Suppressor macrophage (primary cell): ENCODE measurements at places on chromosomes 1 and 21.

DNA sequence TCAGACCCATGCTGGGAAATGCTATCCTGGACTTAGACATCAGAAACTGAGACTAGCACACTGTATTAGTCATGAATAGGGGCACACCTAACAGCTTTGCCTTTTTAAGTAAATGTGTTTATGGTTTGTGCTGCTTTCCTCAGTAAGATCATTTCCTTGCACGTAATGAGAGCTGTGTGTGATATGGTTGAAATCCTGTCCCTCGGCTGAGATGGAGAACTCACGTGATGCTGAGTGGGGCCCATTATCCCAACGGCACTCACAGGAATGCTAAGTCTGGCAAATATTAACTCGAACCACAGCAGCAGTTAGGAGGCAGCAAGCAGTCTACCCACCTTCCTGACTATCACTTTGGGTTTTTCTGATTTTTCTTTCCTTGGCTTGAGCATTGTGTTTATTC, 38.2 kb downstream of the BCL9 start:
- DNase-seq, result no peak

DNA sequence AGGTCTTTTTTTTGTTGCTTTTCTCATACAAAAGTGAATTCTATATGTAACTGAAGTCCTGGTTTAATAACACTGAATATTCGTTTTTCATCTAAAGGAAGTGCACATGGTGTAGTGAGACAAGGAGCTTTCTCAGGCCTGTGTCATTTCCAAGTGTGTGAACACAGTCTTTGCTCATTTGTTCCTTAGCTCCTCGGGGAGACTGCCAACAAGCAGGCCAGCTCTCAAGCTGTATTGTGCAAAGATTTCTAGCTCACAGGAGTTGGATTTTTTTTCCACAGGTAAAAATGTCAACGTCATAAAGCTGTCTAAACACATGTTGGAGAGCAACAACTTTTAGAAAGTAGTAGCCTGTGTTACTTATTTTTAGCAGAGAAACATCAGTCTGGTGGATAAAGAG, 87.8 kb upstream of the S1PR1 start:
- no peak for DNase-seq

DNA sequence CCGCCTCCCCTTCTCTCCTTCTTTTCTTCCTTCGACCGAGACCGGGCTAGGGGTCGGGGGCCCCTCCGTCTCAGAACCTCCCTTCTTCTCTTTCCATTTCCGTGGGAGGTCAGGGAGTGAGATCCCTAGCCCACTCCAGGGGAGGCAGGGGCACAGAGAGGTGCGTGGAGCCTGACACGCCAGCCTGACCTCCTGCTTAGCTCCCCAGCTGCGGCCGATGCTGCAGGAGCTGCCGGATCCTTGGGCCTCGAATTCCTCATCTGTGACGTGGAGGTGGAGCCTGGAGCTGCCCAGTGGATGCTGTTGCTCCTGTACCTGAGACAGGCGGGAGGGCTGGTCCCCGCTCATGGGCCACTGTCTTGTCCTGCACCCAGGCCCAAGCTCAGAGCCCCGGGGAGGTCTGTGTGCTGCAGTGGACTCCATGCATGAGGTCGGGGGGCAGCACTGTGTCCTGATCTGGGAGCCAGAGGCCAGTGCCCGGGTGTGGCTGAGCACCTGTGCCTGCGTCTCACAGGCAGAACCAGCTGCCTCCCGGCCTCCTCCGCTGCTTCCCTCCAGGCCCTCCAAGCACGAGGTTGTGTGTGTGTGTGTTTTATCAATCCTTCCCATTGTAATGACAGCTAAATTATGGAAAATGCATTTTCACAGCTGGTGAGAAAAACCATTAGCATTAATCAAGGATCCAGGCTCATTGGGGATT, 55.3 kb upstream of the TTC34 start:
- no peak for DNase-seq

- DNase-seq, result no peak
Observed at GRCh38 chr1:18415448-18416027, 65.2 kb upstream of the KLHDC7A start.

GRCh38 chr21:33828083-33828482, 87.5 kb downstream of the ATP5PO start:
- DNase-seq, result no peak

DNA sequence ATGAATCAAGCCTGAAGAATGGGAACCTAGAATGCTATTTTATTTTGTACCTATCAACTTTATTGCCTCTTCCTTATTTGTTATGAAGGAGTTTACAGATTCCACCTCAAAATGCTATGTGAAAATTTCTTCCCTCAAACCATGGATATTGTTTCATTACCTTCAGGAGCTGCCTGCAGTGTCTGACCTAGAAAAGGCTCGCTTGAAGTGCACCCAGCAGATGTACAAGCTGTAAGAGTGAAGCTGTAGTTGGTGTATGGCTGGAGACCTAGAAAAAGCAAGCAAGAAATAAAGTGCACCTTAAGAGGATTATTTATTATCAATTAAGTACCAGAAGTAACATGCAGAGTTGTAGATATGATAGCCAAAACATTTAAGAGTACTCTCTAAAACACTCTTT, 199.4 kb downstream of the KCTD3 start:
- DNase-seq, result no peak

GRCh38 chr1:11237356-11237755, 25.0 kb downstream of the MTOR start:
- DNase-seq, result no peak

GRCh38 chr1:19356266-19356665, 44.1 kb downstream of the SLC66A1 start:
- DNase-seq, result no peak

GRCh38 chr1:169271098-169271497, 96.5 kb downstream of the NME7 start:
- peak; percentile 35 for DNase-seq

GRCh38 chr1:161382214-161383019, 14.7 kb upstream of the CFAP126 start:
- peak; percentile 34 for DNase-seq

GRCh38 chr1:93331412-93331811, 14.3 kb upstream of the DR1 start:
- DNase-seq, result no peak

DNA sequence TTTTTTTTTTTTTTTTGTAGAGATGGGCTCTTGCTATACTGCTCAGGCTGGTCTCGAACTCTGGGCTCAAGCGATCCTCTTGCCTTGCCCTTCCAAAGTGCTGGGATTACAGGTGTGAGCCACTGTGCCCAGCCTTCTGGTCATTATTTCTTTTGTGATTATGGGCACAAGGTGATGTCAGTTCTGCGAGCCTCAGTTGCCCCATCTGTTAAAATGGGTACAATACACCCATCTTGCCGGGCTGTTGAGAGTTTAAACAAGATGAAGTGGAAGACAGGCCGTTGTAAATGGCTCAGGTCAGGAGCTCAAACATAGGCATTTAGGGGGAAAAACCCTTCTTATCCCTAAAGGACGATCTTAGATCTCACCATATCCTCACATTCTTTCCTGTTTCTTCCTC, 53.7 kb upstream of the WNT4 start:
- no peak for DNase-seq

DNA sequence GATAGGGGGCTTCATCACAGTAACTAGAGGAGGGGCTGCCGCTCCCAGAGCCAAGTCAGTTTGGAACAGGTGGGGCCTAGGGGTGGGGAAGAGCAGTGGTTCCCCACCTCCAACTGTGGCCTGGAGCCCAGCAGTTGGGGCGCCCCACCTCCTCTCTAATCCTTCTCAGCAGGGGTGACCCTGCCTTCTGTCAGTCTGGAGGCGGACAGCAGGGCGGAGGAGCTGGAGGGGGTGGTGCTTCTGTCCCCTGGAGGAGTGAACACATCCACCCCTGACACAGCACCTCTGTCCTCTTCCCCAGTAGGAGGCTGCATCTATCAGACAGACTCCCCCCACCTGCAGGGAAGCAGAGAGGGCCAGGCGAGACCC, 73.8 kb downstream of the MRPL37 start:
- DNase-seq, result no peak

DNA sequence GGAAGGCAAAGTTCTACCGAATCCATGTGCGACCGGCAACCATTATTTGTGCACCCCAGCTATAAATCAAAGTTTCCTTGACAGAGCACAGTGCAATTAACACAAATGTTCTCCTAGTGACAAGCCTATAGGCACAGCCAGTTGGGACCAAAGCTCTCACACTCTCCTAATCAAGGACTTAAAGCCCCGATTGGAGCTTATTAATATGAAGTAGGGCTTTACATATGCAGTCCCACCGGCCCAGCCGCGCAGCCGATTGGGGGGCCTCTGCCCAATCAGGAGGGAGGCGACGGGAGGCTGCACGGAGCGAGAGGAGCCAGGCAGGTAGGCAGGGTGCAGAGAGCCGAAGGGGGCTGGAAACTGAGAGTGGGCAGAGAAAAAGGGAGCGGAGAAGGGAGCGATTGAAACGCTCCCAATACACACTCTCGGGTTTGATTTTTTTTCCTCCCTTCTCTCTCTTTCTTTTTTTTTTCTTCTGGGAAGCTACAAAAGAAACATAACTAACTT, at the start of gene ESRRG:
Gene ESRRG (minus strand): TSS at position 156 of the 507 bp plus-strand sequence. CDS start 130 bp downstream, at position 26.
- DNase-seq, result no peak

GRCh38 chr1:152866321-152866720, 6.5 kb downstream of the LCE7A start:
- DNase-seq, result no peak
